Effector memory CD8-positive, alpha-beta T cell (primary cell): ENCODE measurements at places on chromosomes 1 and 21.

DNA sequence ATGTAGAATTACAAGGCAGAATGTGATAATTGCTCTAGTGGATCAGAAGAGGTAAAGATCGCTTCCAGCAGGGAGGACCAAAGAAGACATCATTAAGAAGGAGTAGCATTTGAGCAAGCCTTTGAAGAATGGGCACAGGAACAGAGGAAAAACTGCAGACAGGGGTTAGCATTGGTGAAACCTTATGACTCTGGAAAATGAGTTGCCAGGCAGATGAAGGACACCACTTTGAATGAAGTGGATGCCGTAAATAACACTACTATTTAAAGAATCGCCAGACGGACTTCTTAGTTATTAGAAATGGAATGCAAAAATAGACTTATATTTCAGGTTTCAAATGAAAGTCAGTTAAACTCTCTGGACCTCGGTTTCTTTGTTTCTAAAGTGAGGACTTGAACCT lies 727.7 kb downstream of the USP25 start:
- no peak for DNase-seq

GRCh38 chr1:19435181-19435580 lies 50.2 kb downstream of the CAPZB start:
- no peak for DNase-seq

GRCh38 chr21:44378646-44379514 lies 25.5 kb downstream of the TRPM2 start:
- DNase-seq: no peak

DNA sequence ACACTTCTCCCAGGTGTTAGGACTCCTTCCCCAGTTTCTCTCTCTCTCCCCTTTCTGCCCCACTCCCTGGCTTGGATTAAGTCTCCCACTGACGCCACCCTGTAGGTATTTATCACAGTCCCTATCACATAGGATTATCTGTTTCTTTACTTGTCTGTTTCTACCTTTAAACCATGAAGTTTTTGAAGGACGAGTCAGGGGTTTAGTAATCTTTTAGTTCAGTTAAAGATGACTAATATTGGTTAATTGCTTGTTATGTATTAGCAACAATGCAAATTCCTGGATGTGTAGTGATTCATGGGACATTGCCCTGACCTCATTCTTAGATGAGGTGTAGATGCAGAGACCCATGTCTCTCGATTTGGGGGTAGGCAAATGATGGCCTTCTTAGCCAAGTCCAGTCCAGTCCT lies 6.4 kb downstream of the LAMC1 start:
- DNase-seq: no peak

GRCh38 chr1:212814537-212815334 lies 23.0 kb downstream of the TATDN3 start:
- no peak for DNase-seq

DNA sequence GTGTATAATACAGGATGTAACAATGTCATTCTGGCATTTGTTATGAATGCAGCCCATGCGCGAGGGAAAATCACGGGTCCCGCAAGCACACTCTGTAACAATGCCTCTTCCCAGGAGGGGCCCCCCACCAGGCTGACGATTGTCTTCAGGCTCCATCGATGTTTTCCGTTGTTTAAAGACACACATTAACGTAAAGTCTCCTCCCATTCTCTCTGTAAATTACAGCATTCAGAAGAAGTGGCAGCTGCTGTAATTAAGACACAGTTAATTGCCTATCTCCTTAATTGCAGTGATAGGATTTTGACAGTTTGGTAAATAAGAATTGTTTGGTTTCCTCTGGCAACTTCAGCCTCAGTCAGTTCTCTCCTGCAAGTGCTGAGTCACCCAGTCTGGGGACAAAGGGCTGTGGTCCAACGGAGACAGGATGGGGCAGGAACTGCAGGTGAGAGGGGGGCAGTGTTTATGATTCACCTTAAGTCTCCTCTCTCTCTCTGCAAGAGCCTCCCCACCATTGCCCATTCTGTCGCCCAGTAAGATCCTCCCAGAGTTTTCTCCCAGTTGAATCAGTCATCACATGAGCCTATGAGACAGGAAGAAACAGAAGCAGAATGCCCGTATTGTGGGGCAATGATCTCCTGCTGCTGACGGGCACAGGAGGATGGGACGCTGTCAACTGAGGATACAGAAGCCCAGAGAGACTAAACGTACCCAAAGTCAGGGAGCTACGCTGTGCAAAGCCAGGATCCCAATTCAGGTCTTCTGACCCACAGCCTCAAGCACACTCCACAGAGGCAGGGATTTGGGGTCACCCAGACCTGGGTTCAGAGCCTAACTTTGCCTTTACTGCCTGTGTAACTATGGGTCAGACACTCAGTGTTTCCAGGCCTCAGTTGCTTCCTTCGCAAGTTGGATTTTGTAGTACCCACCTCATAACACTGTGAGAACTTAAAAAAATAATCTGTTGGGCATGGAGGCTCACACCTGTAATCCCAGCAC lies 110.0 kb downstream of the ADSS2 start:
- DNase-seq: no peak

GRCh38 chr1:110477445-110477957 lies 26.6 kb downstream of the PROK1 start:
- DNase-seq: no peak

- DNase-seq: no peak
These were observed 86.0 kb downstream of the LRRC53 start for GRCh38 chr1:74426208-74426937.

- DNase-seq: no peak
These were observed 46.2 kb downstream of the ATP5PF start for GRCh38 chr21:25688275-25689155.

DNA sequence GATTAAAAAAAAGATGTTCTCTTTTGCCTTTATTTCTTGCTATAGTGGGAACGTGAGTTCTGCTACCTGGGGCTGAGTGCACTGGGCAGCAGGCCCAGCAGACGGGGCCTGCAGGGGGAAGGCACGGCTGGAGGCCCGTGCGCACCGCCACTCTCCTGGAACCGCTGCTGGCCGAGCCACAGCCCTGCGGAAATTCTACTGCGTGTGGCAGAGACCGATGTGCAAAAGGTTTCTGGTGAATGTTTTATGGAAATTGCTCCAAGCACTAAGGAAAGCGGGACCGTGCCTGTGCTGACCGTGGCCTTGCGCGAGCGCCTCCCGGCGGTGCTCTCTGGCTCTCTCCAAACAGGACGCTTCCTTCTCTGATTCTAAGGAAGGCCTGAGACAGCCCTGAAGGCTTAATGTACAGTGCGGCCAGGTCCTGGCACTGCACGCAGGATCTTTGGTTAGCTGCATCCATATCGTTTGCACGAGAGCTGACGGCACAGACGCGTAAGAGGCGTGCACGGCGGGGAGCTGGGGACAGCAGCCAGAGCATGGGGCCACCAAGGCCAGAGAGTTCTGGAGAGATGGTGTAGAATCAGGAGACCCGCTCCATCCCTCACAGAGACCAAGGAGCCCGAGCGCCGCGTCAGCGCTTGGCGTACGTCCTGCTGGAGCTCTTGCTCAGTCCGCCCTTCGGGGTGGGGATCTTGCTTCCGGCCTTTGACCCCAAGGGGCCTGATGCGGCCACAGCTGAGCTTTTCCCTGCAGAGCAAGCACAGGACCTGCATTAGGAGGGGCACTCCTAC lies 18.7 kb upstream of the LRRC47 start:
- no peak for DNase-seq

- DNase-seq: no peak
These were observed 57.0 kb downstream of the SASS6 start for GRCh38 chr1:100075773-100076172.

- DNase-seq: no peak
These were observed 17.4 kb downstream of the TMCC2 start for GRCh38 chr1:205245096-205245495.

- DNase-seq: no peak
These were observed 73.2 kb downstream of the LRRC8C start for GRCh38 chr1:89705901-89706699.

DNA sequence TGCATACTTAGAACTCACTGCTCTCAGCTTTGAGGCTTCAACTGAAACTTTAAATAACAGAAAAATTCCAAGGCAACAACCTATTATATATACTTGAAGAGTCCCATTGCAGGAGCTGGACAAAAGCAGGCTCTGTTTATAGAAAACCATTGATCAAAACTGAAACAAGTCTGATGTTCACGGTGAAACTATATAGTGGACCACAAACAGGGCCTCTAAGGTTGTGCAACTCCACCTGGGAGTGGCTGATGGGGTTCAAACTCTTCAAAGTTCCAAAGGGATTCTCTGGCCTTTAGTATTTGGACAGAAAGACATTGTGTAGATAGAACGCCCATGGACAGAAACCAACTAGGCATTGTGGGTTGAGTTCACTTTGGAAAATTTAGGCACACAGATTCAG lies 140.3 kb downstream of the ZC3H11B start:
- DNase-seq: no peak

DNA sequence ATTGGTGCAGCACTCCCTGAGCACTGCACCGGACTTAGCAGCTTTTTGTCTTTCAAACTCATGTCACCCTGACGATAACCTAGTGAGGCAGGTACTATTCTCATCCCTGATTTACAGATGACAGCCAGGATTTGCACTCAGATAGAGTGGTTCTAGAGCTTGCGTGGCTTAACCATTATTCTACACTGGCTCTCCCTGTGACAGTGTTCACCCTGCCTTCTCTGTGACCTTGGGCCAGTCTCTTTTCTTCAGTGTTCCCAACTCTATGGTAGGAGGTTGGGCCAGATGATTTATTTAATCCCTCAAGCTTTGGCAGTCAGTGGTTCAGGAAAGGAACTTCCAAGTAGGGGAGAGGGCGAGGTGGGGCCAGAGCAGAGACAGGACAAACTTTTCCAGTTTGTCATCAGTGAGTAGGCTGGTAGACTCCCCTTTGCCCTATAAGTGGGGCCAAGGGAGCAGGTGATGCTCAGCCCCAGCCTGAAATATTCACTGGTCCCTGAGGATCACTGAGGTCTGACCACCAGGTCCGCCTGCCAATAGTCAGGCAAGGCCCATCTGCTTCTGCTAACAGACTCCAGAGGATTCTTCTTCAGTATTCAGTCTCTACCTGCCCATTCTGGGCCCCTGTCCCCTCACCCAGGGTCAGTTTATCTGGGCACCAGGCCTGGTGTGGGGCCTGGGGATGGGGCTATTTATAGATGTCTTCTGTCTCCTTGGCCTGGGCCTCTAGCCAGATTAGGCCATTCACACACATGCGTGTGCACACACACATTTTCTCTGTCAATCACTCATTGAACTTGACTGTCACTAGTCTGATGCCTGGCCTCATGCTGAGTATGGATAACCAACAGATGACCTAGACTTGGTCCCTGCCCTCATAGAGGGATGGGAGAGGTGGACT lies 8.8 kb upstream of the FABP3 start:
- no peak for DNase-seq

DNA sequence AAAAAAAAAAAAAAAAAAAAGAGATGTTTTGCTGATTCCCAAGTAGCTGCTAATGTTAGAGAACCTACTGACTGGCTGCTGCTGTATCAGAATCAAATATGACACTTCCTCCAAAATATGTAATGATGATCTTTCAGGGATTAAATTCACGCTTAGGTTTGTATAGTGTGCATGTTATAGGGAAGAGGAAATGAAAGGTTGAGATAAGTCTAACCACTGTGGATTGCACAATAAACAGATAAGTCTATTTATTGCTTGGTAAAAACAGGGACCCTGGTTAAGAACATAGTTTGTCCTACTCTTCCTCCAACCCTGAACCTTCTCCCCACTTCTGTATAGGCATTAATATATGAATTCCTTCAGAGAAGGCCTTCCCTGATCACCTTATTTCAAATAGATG lies 13.2 kb downstream of the RC3H1 start:
- DNase-seq: no peak

DNA sequence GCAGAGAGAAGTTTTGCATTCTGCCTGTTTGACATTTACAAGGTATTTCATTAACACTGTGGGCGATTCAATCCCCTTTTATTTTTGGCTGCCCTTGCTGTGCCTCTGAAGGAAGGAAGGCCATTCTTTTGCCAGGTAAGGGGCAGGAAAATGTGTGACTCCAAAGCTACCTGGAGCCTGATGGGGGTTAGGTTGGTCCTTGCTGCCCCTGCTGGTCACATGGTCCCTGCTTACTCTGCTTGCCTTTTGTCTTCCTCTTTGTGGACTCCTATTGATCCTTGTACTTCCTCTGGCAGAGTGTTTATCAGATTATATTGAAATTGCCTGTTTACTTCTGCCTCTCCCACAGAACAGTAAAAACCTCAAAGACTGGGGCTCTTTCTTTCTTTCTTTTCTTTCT lies 65.7 kb downstream of the ST6GALNAC3 start:
- DNase-seq: no peak
